Hematopoietic multipotent progenitor cell treated with erythropoietin and hydrocortisone succinate and interleukin-3 and kit ligand, for 4 days (in vitro differentiated cells): ENCODE measurements at places on chromosomes 5 and 9.
A peak's percentile ranks its signal among the peaks of the same experiment; 100 is the strongest.

DNA sequence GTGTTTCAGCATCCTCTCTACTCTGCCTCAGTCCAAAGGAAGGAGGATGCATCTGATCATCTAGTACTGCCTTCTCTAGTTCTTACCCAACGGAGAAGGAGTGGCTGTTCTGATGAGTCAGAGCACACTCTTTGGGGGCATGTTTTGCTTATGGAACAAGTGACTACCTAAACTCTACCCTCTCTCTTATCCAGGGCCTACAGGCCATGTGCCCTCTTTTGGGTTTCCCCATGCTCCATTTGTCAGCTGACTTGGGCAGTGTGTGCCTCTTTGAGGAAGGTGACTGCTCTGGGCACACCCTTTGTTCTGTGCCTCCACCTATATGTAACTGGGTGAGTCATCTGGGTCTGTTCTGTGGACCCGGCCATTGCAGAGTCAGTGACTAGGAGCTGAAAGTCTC lies 89.6 kb upstream of the BNC2 start:
- DNase-seq = no peak

DNA sequence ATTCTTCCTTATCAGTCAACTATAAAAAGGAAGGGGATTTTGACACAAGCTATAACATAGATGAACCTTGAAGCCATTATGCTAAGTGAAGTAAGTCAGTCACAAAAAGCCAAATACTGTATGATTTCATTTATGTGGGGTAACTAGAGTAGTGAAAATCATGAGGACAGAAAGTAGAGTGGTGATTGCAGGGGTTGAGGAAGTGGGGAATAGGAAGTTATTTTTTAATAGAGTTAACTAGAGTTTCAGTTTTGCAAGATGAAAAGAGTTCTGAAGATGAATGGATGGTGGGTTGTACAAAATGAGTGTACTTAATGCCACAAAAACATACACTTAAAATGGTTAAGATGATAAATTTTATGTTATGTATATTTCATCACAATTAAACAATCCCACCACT lies 65.4 kb upstream of the FAM174A start:
- no peak for DNase-seq

GRCh38 chr9:83188277-83188676 lies 125.3 kb upstream of the RASEF start:
- peak; percentile 15 for DNase-seq

GRCh38 chr5:142684508-142685041 lies 1.3 kb downstream of the FGF1 start:
- no peak for DNase-seq

DNA sequence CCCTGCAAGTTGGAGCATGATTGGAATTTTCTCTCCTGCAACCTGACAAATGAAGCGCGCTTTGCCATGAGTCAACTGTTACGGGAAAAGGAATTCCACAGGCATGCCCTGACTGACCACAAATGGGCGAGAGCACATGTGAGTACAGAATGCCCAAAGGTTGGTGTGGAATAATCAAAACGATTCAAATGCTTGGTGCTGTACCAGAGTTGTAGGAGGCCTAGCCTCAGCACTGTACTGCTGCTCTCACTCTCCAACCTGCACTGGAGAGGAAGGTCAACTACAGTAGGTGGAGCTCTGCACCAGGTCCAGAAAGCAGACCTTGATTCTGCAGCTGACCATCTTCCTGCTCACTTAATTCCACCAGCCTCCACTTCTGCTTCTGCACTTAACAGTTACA lies 406.9 kb upstream of the ACTBL2 start:
- peak; percentile 14 for DNase-seq

- no peak for DNase-seq
These were observed 90.8 kb downstream of the ERCC6L2 start for GRCh38 chr9:95966306-95966705.

DNA sequence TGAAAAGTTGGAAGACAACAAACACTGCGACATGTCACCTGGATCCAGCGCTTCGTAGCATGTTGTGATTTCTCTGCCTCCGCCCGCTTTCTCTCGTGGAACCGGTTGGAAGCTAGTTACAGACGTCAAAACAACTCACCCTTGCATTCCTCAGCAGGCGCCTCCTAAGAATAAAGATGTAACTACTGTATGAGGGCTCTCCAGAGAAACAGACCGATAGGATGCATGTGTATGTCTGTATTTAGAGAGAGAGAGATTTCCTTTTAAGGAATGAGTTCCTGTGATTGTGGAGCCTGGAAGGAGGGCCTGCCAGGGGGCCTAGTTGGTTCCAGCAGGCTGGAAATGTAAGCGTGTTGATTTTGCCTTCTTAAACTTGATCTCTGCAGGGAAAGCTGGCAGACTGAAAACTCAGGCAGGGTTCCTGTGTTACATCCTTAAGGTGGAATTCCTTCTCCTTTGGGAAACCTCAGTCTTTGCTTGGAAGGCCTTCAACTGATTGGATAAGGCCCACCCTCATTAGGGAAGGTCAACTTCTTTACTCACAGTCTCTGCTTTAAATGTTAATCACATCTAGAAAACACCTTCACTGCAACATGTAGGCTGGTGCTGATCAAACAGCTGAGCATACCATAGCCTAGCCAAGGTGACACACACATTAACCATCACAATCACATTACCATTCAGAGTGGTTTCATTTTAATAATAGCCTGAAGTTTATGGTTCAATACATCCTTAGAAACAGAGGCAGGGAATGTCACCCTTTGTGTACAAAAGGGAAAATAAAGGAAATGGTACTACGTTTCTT lies 163.8 kb downstream of the SYK start:
- no peak for DNase-seq

GRCh38 chr9:118957585-118957984 lies 411.6 kb downstream of the BRINP1 start:
- DNase-seq = no peak

GRCh38 chr9:93276973-93277372 lies 93.0 kb downstream of the WNK2 start:
- no peak for DNase-seq

GRCh38 chr5:174311121-174311520 lies 265.6 kb downstream of the NSG2 start:
- DNase-seq = no peak

GRCh38 chr5:139150367-139150999 lies 47.7 kb downstream of the SIL1 start:
- DNase-seq = peak; percentile 41

DNA sequence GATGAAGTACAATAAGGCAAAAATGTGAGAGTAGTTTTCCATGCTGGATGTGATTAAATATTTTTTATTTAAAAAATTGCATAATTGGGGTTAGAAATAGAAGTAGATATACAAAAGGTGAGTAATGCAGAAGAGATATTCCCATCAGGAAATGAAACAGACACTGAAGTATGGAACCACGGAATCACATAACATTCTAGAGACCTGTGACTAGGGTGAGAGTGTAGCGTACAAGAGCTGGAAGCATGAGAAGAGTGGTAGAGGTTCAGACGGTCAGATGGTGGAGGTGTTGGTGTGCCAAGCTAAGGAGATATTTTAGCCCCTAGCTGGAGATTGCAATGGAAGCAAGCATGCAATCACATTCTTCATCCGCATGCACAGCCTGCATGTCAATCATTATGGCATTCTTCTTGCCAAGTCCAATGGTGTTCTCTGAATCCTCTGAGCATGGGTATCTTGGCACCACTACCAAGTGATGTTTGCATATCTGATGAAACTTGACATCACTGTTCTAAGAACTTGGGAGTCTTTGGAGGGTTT lies 587.8 kb downstream of the PSAT1 start:
- DNase-seq = no peak

GRCh38 chr5:131423056-131423455 lies 159.2 kb downstream of the CDC42SE2 start:
- peak; percentile 65 for DNase-seq
